Stimulated activated CD8-positive, alpha-beta memory T cell treated with anti-CD3 and anti-CD28 coated beads, Interleukin-7, amount 100 ng/mL, for 4 hours (primary cell): ENCODE measurements at places on chromosomes 2 and 18.

DNA sequence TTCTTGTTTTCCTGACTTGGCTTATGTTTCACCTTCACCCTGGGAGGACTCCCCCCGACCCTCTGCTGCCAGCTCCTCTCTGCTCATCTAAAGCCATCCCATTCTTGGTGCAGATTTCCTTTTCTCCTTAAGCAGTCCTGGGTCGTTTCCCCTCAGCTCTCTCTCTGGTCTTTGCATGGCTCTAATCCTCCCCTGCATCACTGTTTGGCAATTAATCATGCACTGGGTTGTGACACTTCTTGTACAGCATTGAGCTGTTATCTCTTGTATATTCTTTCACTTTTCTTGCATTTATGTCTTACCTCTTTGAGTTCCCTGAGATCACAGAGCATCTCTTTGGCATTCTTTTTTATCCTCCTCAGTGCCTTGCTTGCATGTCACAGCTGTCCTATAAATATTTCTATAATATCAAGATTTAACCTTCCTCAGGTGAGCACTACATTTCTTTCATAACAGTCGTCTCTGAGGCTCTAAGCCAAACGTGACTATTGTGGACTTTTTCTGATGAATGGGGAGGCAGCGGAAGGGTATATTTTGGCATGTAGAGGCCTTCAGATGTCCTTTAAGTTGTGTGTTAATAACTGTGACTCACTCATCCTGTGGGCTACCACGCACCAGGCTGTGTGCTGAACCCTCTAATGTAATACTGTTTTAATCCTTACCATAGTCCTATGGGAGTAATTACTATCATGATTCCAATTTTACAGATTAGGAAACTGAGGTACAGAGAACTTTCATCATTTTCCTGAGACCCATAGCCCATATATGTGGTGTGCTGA, 507.5 kb downstream of the SLC4A3 start:
- DNase-seq = no peak

- DNase-seq = no peak
Measured at GRCh38 chr18:9737472-9738121, 29.5 kb downstream of the RAB31 start.

- DNase-seq = no peak
Measured at GRCh38 chr2:1069847-1070246, 119.2 kb downstream of the SNTG2 start.

DNA sequence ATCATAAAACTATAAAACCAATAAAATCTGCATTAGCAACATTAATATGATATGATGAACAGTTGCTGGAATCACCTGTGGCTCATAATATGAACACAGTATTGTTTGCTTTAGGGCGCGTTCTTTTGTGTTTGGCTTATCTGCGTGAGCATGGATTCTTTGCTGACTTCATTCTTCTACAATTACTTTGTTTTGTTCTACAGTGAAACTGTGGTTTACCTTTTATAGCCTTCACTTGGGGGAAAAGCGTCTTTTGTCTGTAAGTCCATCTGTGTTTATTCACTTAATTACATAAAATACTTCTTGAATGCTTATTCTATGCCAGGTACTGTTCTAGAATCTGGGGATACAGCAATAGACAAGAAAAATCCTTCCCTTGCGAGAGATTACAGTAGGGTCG, 74.0 kb upstream of the SEC11C start:
- no peak for DNase-seq

DNA sequence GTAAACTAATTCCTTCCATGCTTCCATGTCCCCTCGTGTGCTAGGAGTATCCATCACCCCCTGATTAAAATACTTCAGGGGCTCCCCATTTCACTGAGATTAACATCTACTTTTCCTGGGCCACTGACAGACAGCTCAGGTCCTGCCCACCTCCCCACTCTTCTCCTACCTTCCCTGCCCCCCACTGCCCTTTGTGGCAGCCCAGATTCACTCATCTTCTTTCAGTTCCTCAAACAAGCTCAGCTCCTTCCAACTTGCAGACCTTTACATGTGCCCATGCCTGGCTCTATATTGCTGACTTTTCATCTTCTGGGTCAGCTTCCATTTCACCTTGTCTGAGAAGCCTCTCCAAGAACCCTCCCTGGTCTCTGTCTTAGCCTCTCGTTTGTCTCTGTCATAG, 12.0 kb downstream of the RUFY4 start:
- no peak for DNase-seq

DNA sequence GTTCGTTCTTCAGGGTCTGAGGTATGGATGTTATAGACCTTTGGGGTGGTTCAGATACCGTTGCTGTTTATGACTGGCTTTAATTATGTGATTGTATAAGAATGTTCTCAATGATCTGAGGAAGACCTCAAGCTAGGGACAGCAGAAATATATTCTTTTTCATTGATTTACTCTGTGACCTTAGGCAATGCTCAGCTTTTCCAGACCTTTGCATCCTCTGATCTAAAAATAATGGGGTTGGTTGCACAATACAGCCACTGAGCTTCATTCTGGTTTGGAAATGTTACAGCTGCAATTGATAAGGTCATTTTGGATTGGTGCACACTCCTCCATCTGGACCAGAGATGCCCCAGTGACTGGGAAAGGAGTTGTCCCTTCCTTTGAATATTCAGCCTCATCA, 17.2 kb upstream of the CABYR start:
- no peak for DNase-seq

GRCh38 chr18:4842287-4842686, 354.8 kb downstream of the AKAIN1 start:
- no peak for DNase-seq

DNA sequence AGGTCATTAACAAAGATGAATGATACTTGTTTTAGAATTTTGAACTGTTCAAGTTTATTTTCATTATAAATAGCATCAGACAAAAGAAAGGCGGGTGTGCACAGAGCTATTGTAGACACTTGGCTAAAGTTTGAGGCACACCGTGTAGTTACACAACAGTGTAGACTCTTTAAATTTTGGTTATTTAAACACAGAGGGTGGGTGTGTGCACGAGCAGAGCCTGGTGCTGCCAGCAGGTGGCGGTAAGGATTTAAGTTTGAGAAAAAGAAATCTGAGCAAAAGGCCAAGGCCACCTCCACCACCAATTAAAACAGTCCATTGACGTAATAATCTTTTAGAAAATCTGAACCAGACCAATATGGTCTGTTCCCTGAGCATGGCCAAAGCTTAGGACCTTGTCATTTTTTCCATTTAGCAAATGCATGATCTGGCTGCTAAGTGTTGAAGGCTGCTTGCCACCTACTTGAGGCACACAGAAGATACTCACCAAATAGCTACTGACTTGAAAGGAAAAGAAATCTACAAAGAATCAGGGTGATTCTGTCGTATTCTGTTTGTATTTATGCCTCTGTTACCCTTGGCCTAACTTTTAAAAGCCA, 14.3 kb downstream of the COPS7B start:
- no peak for DNase-seq

GRCh38 chr2:30248791-30249190, 17.5 kb downstream of the LBH start:
- DNase-seq = no peak

GRCh38 chr18:11866764-11867163, 15.6 kb downstream of the CHMP1B start:
- DNase-seq = no peak

DNA sequence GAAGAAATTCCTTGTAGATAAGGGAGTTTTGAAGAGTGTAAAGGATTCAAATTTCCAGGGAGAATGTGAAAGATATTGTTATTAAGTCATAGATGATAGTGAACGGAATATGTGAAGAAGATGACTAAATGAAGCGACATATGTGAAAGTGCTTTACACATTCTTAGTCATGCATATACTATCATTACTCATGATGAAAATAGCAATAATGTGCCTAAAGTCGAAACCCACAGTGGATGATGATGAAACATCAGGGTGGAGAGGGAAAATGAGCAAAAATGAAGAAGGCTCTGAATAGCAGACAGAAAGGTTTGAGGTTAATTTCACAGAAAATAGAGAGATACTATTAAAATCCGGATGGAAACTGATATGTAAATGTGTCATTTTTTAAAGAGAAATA, 1237.1 kb downstream of the LRP1B start:
- DNase-seq = no peak

DNA sequence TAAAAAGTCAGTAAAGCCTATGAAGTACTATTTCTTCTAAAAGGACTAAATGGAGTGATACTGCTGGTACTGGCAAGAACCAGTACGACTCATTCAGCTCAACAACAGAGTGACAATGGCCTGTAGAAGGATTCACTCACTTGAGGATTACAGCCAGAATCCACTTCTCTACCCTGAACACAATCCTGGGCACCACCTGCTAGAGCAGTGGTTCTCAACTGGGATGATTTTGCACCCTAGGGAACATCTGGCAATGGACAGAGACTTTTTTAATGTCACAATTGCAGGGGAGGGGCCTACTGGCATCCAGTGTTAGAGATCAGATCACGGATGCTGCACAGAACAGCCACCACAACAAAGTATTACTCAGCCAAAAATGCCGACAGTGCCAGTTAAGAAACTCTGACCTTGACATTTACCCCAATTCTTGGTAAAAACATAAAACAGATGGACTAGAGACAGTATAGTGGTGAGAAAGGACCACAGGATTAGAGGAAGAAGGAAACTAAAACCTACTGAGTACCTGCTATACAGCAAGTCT, 5.0 kb downstream of the SPIRE1 start:
- DNase-seq = no peak

DNA sequence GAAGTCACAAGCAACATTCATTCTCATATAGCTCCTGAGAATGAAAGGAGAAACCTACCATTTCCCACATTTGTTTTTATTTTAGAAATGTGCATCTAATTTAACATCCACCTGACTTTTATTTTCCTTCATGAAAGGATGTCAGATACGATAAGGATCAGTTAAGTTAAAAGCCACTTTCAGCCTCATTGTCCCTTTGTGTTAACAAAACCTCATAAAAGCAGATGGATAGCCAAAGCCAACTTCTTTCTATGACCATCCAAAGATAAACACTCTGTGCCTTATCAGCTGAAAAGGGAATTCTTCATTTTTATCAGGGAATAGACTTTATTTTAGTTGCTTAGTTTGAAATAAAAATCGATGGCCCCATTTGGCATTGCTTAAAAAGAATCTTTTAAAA, 25.7 kb upstream of the RIT2 start:
- no peak for DNase-seq

GRCh38 chr2:4898706-4899105, 793.5 kb upstream of the SOX11 start:
- no peak for DNase-seq

GRCh38 chr2:15588329-15588919, 3.2 kb upstream of the DDX1 start:
- DNase-seq = no peak

DNA sequence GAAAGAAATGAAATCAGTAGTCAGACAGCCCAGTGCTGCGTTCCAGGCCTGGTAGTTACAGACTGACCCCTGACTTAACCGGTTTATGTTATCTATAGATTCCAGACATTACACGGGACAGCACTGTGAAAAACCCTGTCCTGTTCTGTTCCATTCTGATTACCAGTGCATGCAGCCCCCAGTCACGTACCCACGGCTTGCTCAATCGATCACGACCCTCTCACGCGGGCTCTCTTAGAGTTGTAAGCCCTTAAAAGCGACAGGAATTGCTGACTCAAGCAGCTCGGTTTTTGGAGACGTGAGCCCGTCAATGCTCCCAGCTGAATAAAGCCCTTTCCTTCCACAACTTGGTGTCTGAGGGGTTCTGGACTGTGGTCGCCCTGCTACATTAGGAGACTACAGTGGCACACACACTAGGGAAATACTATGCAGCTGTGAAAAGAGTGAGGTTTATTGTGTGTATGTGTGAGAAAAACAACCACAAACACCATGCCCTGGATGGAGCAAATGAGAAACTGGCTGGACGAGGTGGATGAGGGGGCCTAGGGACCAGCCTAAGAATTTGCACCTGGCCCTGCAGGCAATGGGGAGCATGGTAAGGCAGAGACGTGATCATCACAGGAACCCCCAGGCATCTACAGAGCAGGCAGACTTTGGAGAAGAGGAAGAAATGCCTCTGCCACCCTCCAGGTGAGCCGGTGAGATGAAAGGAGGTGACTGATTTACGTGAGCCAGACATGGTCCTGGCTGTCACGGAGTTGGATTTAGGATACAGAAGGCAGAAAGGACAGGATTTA, 49.1 kb upstream of the SEMA4C start:
- no peak for DNase-seq

GRCh38 chr2:226578373-226578772, 221.2 kb downstream of the IRS1 start:
- DNase-seq = no peak

GRCh38 chr18:2909431-2910140, 62.8 kb downstream of the EMILIN2 start:
- no peak for DNase-seq

DNA sequence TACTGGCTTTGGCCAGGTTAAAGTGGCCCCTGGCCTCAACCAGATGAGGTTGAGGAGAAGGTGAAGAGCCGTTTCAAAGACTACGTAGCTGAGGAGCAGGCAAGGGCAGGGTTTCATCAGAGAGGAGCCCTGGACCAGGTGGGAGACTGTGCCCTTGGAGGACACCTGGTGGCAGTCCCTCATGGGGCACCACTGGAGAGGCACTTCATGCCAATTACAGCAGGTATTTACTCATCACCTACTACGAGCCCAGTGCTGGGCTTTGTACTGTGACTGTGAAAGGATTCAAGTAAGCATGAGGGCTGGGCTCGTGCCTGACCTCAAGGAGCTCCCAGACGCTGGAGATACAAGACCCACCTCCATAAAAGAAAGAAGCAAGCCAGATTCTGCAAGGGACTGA, 37.6 kb downstream of the SMAD7 start:
- DNase-seq = no peak

- DNase-seq = no peak
Measured at GRCh38 chr18:43830947-43831346, 553.7 kb upstream of the SYT4 start.

- DNase-seq = no peak
Measured at GRCh38 chr2:26335231-26335630, 10.7 kb upstream of the SELENOI start.

GRCh38 chr2:44805401-44806235, 135.9 kb upstream of the SIX3 start:
- DNase-seq = no peak

DNA sequence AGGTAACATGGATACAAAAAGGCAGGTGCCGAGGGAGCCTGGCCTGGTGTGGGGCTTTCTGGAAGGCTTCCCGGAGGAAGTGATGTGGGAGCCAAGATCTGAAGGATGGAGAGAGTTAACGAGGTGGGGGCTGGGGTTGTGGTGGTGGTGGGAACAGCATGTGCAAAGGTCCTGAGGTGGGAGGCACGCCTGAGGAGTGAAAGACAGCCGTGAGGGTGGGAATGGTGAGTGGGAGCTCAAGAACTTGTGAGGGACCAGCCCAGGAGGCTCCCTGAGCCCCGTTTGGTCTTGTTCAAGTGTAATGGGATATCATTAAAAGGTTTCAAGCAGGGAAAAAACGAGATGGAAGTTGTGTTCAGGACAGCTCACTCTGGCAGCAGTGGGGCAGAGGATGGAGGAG, 35.2 kb downstream of the TRPM8 start:
- no peak for DNase-seq

DNA sequence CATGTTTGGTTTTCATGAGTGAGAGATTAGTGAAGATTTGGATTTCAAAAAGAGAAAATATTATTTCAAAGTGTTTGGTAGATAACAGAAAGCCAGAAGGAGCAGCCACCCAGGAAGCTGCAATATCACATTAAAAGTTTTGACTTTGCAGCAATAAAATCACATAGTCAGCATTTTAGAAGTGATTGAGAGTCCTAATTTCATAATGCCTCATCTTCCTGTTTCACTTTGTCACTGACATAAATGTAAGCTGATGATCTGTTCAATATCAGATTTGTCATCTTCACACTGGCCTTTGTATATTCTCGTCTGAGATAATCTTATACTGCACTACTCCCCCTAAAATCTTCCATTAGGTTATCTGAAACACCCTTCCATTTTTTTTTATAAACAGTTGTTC, 690.5 kb downstream of the ADCYAP1 start:
- no peak for DNase-seq

- DNase-seq = no peak
Measured at GRCh38 chr18:50424877-50425690, 50.2 kb downstream of the SKA1 start.
